ENCODE measurements at places on chromosomes 7 and 10.
A peak's percentile ranks its signal among the peaks of the same experiment; 100 is the strongest.

- no peak for DNase-seq
Measured at GRCh38 chr10:12184165-12184564, 11.5 kb downstream of the NUDT5 start.

DNA sequence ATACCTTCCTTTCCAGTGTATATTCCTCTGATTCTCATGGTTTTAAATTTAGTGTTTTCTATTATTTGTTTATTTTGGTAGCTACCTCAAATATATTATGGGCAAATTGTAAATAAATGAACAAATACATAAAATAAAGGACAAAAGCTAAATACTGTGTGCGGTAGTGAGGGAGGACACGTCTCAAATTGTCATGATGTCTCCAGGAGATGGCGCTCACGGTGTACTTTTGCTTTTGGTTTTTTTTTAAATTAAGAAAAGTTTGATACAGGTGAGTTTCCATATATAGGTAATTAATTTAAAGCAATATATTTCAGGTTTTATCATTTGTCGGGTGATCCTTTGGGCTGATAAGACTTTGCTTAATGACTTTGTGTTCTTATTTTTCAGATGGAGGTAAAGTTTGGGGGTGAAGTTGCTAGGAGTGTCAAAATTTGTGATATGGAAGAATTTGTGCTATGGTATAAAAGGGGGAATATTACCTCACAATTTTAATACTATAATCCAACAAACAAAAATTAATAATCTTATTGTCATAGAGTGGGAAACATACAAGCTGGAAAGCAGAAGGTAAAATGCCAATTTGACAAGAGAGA is 68.4 kb upstream of the TMEM229A start:
- no peak for DNase-seq

- no peak for DNase-seq
Measured at GRCh38 chr7:21383227-21384220, 44.4 kb upstream of the SP4 start.

- no peak for DNase-seq
Measured at GRCh38 chr7:150476819-150477631, 26.6 kb downstream of the GIMAP8 start.

DNA sequence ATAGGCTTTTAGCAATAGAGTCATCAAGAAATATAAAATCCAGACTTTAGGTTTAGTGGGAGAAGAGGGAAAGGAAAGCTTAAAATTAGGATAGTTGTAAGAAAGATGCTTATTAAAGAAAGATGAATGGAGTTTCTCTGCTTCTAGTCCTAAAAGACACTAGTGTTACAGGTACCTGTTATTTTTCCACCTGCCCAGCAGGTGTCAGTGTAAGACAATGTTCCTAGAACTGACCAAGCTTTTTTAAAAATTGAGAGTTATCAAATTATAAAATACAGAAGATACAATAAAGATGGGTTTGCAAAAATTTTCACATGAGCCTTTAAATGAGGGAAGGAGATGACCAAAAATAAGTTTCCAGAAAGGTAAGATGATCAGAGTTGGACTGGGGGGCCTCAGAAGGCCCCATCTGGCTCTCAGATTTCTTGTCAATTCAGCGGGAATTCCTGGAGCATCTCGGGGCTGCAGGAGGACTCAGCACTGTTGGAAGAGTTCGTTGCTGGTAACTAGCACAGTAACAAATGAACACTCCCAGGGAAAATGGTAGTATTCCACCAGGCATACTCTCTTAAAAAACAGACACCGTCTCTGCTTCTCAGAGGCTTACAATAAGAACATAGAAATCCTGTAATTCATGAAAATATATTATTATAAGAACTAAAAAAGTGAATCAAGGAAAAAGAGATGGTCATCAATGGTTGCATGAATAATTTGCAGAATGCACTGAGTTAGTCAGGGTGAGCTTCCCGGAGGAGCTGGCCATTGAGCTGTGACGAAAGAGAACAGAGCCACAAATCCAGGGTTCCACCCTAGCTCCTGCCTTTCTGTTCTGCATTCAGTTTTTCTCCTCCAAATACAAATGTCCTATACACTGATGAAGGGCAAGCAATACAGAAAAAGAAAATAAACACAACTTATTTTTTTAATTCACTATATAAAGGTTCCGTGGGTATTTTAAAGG is 71.8 kb upstream of the PIK3CG start:
- DNase-seq, result peak; percentile 46

GRCh38 chr10:63129888-63130287 is 3.2 kb upstream of the NRBF2 start:
- DNase-seq, result no peak

Data from activated gamma-delta T cell treated with Interleukin-2 at 50 U/mL for 16 hours (primary cell).